GM12878 (cell line): ENCODE measurements at places on chromosomes 2 and 18. TPM values are rescaled to one million over a fixed set of nuclear protein-coding genes. Genes with fewer than 3 reads are reported as not detected.
A peak's percentile ranks its signal among the peaks of the same experiment; 100 is the strongest.

DNA sequence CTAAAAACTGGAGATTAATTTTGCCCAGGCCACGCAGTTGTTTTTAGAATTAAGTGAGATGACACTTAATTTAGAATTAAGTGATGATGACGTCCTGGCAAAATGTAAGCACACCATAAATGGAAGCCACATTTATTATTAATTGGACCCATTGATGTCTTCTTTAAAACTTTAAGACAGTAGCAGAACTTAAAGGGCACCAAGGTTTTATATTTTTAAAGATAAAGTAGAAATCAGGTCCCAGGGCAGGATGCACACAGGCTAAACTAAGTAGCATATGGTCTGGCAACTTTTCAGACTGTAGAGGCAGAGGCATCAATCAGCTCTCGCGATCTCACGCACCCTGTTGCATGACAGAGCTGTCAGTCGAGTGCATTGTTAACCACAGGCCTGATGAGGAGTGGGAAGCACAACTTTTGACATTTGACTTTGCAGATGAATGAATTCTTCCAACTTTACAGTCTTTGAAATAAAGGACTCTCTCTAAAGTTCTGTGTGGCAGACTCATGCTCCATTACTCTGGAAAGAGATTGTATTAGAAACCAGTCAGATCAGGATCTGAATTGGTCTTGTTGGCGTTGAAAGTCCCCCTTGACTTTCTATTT lies 232.4 kb downstream of the CD226 start:
- no peaks in the 10 kb centered on the region for H3K36me3 ChIP-seq
- H3K27me3 ChIP-seq = no peaks in the 10 kb centered on the region
- no peak for DNase-seq
- H3K27ac ChIP-seq = no peak overlapping the region
- H3K4me1 ChIP-seq = no peaks in the 10 kb centered on the region

GRCh38 chr2:96102596-96103186 lies 13.7 kb downstream of the ADRA2B start:
- H3K4me1 ChIP-seq = no peaks in the 10 kb centered on the region
- no peak overlapping the region for H3K4me3 ChIP-seq
- no peak for DNase-seq
- no peaks in the 10 kb centered on the region for H3K36me3 ChIP-seq

- no peaks in the 10 kb centered on the region for H3K27me3 ChIP-seq
- DNase-seq = peak; percentile 12
- H3K4me3 ChIP-seq = no peak overlapping the region
- H3K36me3 ChIP-seq = no peaks in the 10 kb centered on the region
Observed at GRCh38 chr2:68031542-68032160, 31.2 kb downstream of the C1D start.

The CPLX4 gene
- total RNA-seq = not detected in 2 replicates

- no peaks in the 10 kb centered on the region for H3K36me3 ChIP-seq
- no peaks in the 10 kb centered on the region for H3K4me1 ChIP-seq
- DNase-seq = no peak
- H3K27me3 ChIP-seq = no peaks in the 10 kb centered on the region
Observed at GRCh38 chr18:46352520-46353250, 248.5 kb downstream of the HAUS1 start.

The ARHGAP15 gene
- 44.4 and 44.8 TPM in 2 replicates for total RNA-seq

DNA sequence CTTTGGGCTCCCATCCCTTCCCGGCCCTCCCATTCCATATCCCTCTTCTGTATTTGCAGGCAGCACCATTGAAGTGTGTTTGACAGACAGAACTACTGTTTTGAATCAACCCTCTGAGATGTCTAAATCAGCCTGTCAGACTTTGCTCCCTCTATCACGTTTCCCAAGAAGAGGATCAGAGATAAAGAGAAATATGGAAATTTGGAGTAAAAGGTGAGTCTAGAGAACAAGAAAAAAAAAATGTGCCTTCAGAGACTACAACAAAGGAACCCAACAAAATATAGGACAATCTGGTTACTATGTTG lies 133.4 kb upstream of the NCK2 start:
- H3K27me3 ChIP-seq = no peaks in the 10 kb centered on the region
- no peak overlapping the region for H3K27ac ChIP-seq
- no peak overlapping the region for H3K4me3 ChIP-seq
- DNase-seq = no peak
- no peaks in the 10 kb centered on the region for H3K4me1 ChIP-seq

GRCh38 chr18:9653390-9653789 lies 39.0 kb upstream of the PPP4R1 start:
- no peak overlapping the region for H3K4me3 ChIP-seq
- H3K27ac ChIP-seq = no peak overlapping the region
- H3K27me3 ChIP-seq = no peaks in the 10 kb centered on the region
- H3K4me1 ChIP-seq = peaks cover 11% of the 10 kb centered on the region
- no peak for DNase-seq

DNA sequence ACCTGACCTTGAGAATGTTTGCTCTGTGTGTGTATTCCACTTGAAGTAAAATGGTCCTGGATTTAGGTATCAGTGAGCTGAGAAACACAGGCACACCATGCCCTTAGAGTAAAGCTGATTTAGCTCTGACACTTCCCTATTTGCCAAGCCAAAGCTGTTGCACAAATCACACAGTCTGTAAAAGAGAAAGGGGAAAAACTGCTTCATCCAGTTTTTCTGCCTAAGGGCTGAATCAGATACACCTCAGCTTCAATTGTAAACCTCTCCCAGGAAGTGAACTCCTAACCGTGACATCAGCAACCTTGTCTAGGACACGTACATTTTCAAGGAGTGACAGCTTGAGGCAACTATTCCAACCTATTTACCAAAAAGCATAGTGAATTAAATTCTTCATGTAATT lies 150.4 kb downstream of the NR4A2 start:
- H3K27ac ChIP-seq = no peak overlapping the region
- no peaks in the 10 kb centered on the region for H3K36me3 ChIP-seq

- H3K4me1 ChIP-seq = peaks cover 41% of the 10 kb centered on the region
- no peaks in the 10 kb centered on the region for H3K27me3 ChIP-seq
- no peaks in the 10 kb centered on the region for H3K36me3 ChIP-seq
- peak; percentile 79 for DNase-seq
Observed at GRCh38 chr2:190722061-190722759, 73.3 kb downstream of the NAB1 start.

DNA sequence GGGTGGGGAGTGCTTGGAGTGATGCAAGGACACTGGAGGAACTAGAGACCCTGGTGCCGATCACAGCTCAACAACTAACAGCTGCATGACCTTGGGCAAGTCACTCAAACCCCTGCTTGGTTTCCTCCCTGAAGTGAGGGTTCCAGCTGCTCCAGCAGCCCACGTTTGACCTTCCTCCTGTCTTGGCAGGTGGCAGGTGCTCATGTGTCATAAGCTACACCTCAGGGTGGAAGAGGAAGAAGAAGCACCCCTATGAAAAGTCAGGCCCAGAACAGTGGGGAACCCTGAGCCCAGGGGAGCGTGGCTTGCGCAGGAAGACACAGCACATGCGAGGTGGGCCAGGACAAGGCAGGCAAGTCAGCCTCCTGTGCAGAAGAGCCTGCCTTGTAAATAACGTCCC lies 42.4 kb downstream of the MRPL35 start:
- DNase-seq = no peak
- no peaks in the 10 kb centered on the region for H3K27me3 ChIP-seq
- no peaks in the 10 kb centered on the region for H3K36me3 ChIP-seq
- H3K27ac ChIP-seq = no peak overlapping the region

The REEP1 gene
- 0.11 TPM in 1 of 2 replicates, not detected in the other for total RNA-seq

DNA sequence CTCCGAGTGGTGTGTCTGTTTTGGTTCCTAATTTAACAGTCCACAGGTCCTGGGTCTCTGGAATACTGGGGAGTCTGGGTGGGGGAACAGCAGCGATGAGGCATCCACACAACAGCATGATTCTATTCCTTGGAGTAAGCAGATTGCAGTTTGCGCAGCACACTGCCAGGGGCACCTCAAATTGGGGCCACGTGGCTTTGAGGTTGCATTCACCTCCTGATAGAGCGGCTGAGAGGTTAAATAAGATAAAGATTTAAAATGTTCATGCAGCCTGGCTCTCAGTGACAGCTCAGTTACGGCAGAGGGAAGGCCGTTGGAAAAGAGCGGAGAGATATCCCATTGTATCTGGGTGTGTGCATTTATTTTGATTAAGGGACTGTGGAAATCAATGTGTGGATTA lies 202.3 kb downstream of the ASB1 start:
- H3K27ac ChIP-seq = no peak overlapping the region
- H3K27me3 ChIP-seq = no peaks in the 10 kb centered on the region
- no peak for DNase-seq
- no peaks in the 10 kb centered on the region for H3K4me1 ChIP-seq
- no peak overlapping the region for H3K4me3 ChIP-seq

The IL36G gene
- not detected in 2 replicates for total RNA-seq

The ASIC4 gene
- total RNA-seq = not detected in 2 replicates

The FBXO36 gene
- 0.82 and 1.0 TPM in 2 replicates for total RNA-seq

GRCh38 chr2:206116278-206116677 lies 30.3 kb upstream of the INO80D start:
- H3K27ac ChIP-seq = no peak overlapping the region
- no peak overlapping the region for H3K4me3 ChIP-seq
- DNase-seq = no peak
- no peaks in the 10 kb centered on the region; the same call in 1 of the 2 replicates for H3K36me3 ChIP-seq
- H3K27me3 ChIP-seq = no peaks in the 10 kb centered on the region

The SLC9A4 gene
- total RNA-seq = 0.05 and 0.10 TPM in 2 replicates

The ERFE gene
- not detected in 2 replicates for total RNA-seq

DNA sequence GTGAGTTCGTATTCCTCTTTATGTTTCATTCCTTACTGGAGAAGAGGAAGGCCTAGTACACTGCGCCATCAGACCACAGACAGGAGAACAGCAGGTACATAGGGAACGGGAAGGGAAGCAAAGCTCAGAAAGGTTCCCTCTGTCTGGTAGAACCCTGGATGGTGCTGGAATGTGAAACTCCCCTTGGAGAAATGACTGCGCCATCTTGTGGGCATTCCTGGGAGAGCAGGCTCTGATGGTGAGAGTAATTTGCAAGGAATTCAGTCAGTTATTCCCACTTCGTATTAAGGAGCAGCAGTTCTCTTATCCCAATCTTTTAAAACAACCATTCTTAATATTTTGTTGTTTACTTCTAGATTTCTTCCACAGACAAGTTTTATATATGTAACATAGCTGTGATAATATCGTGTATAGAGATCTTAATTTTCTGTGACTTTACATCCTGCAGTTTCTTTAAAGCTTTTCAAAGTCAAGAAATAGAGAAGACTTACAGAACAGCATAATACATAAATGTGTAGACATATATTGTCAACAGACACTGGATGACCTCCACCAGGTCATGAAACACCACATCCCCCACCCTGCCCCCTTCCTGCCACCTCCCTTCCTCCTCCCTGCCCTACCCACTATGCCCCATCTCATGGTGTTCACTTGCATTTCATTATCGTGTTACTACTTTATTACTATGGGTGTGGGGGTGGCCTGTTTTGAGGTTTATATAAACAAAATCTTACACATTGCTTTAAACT lies 83.9 kb downstream of the ARHGEF4 start:
- H3K4me1 ChIP-seq = no peaks in the 10 kb centered on the region
- no peaks in the 10 kb centered on the region for H3K36me3 ChIP-seq
- no peaks in the 10 kb centered on the region for H3K27me3 ChIP-seq
- DNase-seq = peak; percentile 3
- H3K27ac ChIP-seq = no peak overlapping the region
- H3K4me3 ChIP-seq = no peak overlapping the region

DNA sequence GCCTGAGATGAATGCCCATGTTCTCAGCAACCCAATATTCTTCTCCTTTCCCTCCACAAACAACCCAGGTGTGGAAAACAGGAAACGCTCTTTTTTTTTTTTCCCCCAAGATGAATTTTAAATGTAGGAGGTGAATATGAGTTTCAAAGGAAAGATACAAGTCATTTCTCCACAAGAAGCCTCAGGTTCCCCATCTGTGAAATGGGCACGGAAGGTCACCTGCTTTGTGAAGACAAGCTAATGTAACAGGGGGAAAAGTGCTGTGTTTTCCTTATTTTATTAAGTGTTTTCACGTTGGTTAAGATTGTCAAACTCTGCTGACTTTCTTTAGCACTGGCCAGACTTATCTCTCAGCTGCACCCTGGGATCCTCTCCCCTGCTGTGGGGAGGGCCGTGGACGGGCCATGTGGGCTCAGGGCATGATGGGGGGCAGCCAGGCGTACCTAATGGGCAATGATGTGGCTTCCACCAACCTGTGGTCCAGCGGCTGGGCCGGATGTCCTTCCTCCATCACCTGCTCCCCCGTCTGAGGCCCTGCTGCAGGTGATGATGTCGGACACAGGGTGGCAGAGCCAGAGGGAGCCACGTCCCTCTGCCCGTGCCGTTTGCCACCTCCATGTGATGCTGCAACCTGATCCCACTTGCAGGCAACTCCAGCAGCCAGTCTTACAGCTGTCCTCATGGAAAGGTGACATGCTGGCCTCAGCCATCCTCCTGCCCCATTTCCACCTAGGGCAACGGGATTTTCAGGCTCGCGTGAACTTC lies 130.0 kb upstream of the PXDN start:
- H3K36me3 ChIP-seq = no peaks in the 10 kb centered on the region
- H3K4me3 ChIP-seq = no peak overlapping the region
- H3K27me3 ChIP-seq = no peaks in the 10 kb centered on the region
- no peak for DNase-seq

DNA sequence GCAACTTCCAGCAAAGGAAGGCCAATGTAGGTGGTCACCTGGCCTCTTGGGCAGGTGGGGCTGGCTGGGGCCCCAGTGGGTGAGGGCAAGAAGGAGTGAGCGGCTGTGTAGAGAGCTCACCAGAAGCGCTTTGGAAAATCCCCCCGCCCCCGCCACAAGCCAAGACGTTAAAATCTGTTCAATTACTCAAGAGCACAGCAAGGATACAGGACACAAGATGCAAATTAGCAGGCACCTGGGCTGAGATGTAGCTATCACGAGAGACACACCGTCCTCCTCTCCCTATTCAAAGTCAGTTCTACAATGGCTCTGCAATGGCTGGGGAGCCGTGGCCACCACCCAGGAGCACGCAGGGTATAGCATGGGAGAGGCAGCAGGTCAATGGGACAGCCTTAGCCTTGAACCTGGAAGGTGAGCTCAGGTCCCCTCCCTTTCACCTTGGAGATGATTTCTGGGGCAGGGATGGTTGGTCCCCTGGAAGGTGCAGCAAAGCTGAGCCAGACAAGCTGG lies 38.5 kb upstream of the GPR17 start:
- no peaks in the 10 kb centered on the region for H3K36me3 ChIP-seq
- no peak for DNase-seq
- H3K4me3 ChIP-seq = no peak overlapping the region
- H3K27ac ChIP-seq = no peak overlapping the region

DNA sequence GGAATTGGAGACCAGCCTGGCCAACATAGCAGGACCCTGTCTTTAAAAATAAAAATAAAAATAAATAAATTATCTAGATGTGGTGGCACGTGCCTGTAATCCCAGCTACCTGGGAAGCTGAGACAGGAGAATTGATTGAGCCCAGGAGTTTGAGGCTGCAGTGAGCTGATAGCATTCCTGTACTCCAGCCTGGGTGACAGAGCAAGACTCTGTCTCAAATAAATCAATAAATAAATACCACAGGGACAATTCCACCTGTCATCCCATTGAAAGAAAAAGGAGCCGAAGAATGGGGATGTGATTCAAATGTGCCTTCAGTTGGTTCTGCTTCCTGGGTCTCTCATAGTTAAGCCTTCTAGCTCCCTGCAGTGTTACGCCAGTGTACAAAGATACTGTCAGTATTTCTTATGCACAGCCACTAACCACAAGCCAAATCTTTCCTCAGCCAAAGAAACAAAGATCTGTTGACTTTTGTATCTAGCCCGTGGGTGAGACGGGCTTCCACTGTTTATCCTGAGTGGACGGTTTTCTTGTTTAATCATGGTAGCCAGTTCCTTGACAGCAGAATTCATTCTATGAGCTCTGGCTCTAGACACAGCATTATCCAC lies 12.6 kb downstream of the LGALSL start:
- no peak overlapping the region for H3K27ac ChIP-seq
- no peak for DNase-seq
- H3K4me1 ChIP-seq = no peaks in the 10 kb centered on the region
- H3K36me3 ChIP-seq = no peaks in the 10 kb centered on the region
- H3K27me3 ChIP-seq = no peaks in the 10 kb centered on the region
- H3K4me3 ChIP-seq = no peak overlapping the region
